ENCODE measurements at places on chromosomes 3 and 15.

- no peak for DNase-seq
These were observed 567.8 kb downstream of the ZPLD1 start for GRCh38 chr3:103002425-103003176.

DNA sequence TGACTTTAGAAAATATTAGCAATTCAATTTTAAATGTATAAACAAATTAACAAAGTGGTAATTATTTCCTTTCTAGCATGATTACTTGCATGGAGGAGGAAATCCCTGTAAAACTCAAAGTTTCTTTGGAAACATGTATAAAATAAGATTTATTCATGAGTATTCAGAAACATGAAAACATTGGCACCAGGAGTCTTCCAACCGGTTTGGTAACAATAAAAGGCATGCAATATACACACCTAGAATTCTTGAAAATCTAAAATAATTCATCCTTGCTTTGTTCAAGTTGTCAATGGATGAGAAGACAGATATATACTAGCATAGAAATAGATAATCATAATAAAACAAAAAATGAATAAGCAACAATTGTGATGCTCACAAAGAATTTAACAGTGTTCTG is 76.4 kb downstream of the ZPLD1 start:
- DNase-seq = no peak

DNA sequence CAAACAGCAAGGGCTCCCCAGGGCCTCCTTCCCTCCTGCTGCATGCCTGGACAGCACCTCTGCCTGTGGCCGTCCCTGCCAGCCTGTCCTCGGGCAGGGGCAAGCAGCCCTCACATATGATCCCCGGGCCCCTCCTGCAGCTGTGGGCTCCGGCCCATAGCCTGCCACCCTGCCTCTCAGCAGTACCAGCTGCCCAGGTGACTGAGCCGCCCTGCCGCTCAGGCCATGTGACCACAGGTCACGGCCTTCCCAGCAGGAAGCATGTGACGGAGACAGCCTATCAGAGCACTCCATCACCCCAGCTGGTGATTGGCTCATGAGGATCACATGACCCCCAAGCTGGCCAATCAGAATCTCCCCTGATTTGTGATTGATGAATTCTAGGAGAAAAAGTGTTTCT is 23.9 kb downstream of the ALDH1L1 start:
- DNase-seq = no peak

DNA sequence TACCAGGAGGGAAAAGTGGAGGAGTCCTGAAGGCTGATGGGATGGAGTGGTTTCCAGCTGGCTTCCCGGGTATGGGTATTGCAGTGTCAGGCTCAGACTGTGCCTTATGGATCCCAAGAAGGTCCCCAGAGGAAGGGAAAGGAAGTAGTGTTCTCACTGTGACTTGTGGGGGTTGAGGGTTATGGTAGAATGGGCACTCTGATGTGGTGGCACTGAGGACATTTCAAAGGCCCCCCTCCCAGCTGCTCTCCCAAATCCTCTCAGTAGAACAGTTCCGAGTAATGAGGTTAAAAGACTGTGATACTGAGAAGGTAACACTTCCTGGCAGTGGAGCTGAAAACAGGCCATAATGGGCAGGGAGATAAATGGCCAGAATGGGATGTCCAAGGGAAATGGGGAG is 23.1 kb upstream of the TIMP4 start:
- no peak for DNase-seq

GRCh38 chr3:111802163-111802625 is 56.9 kb upstream of the PHLDB2 start:
- DNase-seq = no peak

- DNase-seq = no peak
These were observed 52.2 kb downstream of the LARS2 start for GRCh38 chr3:45440562-45440961.

DNA sequence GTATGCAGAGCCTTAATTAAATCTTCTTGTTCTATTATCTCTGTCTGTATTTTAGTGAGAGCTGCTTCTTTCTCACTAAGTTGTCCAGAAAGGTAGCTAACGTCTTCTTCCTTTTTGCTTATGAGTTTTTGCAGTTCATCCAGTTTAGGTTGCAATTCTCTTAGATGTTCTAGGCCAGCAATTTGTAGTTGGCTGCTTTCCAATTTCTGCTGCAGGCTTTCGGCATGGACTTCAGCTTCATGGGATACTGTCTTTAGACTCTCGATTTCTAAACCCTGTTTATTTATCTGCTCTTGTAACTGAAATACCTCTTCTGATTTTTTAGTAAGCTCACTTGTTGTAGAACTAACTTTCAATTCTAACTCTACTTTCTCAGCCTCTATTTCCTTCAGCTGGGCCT is 35.5 kb upstream of the HCLS1 start:
- no peak for DNase-seq

- peak; percentile 79 for DNase-seq
These were observed 152.2 kb downstream of the IGSF11 start for GRCh38 chr3:118882353-118882947.

- DNase-seq = no peak
These were observed 37.1 kb downstream of the MRPL46 start for GRCh38 chr15:88430051-88430450.

- DNase-seq = no peak
These were observed 17.3 kb downstream of the IGSF10 start for GRCh38 chr3:151443583-151443982.

GRCh38 chr3:35900079-35900478 is 260.8 kb downstream of the ARPP21 start:
- no peak for DNase-seq

GRCh38 chr3:49133226-49133951 is 539 bp upstream of the LAMB2 start:
- DNase-seq = no peak

DNA sequence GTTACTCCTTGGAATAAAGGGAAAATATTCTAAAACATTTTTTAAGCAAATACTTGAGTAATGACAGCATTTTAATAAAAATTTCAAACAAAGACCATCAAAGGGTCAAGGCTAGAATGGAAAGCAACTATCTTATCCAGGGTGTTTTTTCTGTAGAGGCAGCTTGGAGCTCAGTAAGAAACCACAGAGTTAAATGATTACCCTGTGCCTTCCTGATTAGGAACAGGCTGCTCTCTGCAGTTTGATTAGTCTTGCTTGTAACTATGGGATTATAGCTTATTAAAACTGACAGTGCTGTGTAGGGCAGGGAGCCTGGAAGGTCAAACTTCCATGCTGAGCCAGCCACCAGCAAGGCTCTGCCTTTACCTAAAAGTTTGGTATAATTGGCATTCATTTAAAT is 33.1 kb downstream of the QTRT2 start:
- DNase-seq = no peak

- DNase-seq = peak; percentile 55
These were observed 25.8 kb upstream of the RPL39L start for GRCh38 chr3:187165144-187165543.

- no peak for DNase-seq
These were observed 22.7 kb upstream of the STARD5 start for GRCh38 chr15:81346611-81347010.

DNA sequence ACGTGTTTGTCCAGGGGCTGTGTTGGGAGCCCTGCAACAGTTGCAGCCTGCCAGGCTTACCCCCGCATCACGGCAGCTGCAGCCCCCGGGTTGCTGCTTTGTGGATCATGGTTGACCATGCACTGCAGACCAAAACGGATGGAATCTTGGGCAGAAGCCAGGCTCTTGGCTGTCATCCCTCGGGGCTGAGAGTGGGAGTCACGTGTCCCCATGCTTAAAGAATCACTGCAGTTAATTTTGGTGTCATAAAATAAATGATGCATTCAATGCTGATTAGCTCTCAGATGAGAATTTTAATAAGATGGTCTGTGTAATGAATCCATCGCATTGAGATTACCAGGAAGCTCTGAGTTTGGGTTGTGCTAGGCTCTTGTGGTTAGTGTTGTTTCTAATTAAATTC is 115.6 kb downstream of the CHDH start:
- no peak for DNase-seq

DNA sequence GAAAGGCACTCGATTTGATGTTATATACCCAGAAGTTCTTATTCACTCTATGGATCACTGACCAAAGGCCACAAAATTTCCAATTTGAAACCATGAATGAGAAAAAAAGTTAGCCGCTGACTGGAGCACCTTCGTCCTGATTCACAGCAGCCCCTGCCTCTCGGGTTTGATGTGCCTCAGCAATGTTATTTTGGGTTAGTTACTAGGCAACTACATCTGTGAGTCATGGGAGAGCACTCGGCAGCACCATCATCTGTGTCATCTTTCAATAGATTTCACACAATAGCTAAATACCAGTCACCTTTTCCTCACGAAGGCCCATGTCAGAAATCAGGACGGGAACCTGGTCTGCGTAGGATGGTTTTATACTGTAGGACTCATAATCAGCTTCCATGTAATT is 269.2 kb downstream of the ZBBX start:
- DNase-seq = no peak

- DNase-seq = no peak
These were observed 493.4 kb upstream of the ALCAM start for GRCh38 chr3:104873331-104873730.

DNA sequence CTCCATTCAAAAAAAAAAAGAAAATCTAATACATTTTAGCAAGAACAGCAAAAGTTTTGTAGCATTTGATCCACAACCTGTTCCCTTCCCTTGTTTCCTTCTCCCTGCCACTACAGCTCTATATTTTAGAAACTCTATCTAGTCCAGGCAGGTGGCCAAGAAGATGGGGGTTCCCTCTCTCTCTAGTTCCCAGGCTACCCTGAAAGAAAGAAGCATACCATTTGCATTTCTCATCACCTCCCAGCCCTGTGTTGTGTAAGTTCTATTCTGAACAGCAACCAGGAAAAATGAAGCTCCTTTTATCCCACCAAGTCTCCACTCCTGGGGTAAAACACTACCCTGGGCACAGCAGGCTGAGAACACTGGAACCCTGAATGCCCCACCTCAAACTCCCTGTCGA is 100.0 kb downstream of the PCCB start:
- no peak for DNase-seq

GRCh38 chr15:100721758-100722550 is 119.6 kb downstream of the ASB7 start:
- no peak for DNase-seq

DNA sequence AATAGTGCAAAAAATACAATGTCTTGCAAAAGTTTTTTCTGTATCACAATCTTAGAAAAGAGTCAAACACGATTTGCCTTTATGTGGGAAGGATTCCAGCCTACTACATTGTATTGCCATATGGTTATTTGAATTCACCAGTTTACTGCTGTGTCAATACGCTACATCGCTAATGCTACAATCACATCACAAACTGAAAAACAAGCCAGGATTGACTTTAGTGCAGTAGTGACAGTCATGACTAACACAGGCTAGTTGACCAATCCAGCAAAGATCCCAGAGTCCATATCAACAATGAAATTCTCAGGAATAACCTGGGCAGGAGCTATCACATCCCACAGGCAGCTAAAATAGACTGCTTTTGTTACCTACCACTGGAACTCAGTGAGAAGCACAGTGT is 67.0 kb downstream of the IL12A start:
- no peak for DNase-seq

GRCh38 chr3:57100046-57100695 is 39.7 kb downstream of the SPATA12 start:
- DNase-seq = peak; percentile 59

Measured in CD4-positive, alpha-beta T cell treated with Interleukin-6 for 4 hours (primary cell).